ENCODE measurements at places on chromosomes 13 and 19. TPM values are rescaled to one million over a fixed set of nuclear protein-coding genes. Genes with fewer than 3 reads are reported as not detected.
A peak's percentile ranks its signal among the peaks of the same experiment; 100 is the strongest.

- no peak for DNase-seq
These were observed 312.1 kb upstream of the PCDH20 start for GRCh38 chr13:61727767-61728166.

DNA sequence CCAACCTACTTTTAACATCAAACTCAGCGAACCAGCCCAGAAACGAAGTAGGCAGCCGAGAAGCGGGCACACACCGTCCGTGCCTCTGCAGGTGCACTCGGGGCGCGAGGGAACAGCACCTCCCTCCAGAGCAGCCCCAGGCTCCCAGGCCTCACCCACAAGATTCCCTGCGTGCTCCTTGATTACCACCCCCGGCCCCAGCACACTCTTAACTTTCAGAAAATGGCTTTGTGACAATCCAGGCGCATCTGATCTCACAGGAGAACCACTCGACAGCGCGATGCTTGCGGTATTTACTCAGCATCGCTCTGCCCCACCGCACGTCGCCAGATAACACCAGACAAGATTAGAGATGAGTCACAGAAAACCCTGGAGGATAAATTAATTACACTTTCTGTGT, 134.9 kb upstream of the SPACA7 start:
- DNase-seq, result no peak

DNA sequence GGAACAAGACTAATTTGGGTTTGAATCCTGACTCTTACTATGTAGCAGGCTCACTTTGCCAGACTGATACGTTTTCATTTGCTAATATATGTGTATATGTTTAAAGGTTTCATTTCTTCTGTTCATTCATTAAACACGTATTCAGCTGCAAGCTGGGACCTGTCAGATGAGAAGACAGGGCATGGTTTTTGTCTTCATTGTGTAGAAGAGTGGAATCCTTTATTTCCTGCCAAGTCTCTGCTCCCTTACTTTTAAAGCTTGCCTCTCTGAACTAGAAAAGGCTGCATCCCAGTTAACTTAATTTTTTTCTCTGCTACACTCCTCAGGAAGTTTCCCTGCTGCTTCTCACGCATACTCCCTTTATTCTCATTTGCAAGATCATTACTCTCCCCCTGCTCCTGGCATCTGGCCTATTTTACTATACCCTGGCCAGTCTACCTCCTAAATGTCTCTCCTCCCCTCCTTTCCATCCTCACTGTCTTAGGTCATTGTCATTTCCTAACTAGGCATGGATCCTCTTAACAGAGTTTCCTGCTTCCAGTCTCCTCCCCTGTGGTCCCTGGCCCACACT, 141.0 kb upstream of the TMTC4 start:
- no peak for DNase-seq

FCHO1 gene
- 0.83 TPM for polyA plus RNA-seq

DNA sequence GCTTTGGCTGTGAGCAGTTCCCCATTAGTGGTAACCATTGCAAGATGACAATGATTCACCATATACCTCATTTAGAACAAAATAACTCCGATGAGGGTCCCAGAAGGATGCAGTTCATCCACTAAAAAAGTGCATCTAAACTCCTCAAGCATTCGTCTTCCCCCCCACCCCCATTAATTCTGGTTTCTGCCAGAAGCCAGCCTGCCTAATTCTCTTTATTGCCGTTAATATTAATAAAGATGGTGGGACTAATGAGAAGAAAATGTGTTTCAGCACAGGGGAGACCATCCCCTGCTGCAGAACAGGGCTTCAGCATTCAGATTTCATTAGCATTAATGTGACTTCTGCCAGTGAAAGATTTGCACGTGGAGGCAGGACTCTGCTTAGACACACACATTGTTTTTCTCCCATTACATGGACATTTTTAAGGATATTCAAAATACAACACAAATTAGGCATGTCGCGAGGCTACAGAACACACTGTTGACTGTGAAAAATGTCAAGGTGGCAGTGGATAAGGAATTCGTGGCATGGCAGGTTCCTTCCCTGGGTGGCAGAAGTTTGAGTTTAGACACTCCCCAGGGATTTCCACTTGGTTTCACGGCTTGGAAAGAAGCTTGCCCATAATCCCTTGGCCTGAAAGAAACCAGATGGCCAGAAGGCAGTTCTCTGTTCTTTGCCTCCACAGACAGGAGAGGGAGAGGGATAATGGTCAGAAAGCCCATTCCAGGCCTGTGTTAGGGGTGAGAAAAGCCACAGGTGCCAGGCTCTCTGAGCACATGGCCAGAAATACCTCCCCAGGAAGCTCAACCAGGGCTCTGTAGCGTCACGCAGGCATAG, 236.5 kb downstream of the FOXO1 start:
- no peak for DNase-seq

GRCh38 chr13:106417467-106418110, 117.9 kb downstream of the EFNB2 start:
- no peak for DNase-seq

CGB3 gene
- polyA plus RNA-seq, result not detected

- no peak for DNase-seq
These were observed 330.4 kb upstream of the NBEA start for GRCh38 chr13:34611671-34612070.

DACH1 gene
- polyA plus RNA-seq, result 8.1 TPM

DNA sequence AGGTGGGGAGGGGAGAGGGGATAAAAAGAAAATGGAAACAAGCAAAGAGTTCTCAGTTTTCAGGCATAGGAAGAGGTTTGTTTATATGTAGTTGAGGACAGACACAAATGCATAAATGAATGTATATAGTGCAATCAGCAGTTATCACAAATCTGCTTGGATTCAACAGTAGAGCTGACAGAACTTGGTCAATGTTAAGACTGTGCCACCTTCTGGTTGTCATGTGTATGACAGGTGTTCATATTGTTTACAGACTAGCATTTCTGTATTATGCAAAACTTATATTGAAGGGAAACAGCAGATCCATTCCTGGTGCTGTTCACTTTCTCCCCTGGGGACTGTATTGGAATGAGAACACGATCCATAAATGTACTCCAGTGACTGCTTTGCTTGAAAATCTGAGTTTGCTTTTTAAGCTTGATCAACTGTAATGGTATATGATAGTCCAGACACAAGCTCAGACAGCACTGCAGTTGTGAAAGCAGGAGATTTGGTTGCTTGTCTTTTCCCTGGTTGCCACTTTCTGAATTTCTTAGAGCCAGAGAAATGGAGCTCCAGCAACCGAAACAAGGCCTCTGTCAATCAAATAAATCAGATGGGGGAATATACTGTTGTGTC, 319.5 kb upstream of the OBI1 start:
- DNase-seq, result peak; percentile 47

DNA sequence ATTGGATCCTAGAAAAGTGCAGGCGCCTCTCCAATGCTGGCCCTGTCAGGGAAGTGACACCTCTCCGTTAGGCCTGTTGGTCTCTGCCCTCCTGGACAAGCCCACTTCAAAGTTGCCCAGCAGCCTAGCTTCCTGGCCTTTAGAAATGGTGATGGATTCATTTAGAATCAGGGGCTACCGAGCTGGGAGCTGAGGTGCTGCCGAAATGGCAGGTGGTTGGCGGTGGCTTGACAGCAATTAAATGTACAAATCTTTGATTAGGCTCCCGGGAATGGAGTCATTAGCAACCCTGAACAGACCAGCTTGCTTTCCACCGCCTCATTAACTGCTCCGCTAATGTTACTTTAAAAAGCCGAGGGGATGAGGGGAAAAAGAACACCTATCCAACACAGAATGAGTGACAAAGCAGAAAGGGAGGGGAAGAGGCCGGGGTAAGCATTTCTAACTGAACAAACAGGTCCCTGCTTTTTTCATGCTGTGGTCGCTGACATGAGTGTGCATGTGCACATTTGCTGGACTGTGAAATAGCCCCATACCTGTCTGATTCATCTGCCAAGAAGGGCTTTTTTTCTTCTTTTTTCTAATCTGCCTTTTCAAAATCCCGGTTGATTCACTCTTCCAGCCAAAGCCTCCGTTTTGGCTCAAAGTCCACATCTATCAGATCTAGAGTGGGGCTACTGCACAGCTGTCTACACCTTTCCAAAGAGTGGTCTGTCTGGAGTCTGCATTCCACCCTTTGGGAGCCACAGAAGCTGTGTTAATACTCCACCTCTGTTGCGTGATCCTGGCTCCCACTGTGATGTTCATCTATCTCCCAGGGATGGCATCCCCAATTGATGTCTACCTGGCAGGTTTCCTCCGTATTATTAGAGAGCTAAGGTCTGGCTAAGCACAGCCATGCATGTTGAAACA, 431.9 kb downstream of the COG6 start:
- no peak for DNase-seq

- no peak for DNase-seq
These were observed 10.2 kb downstream of the DOT1L start for GRCh38 chr19:2173767-2174577.

GRCh38 chr13:73451221-73452029, 392.6 kb downstream of the KLF5 start:
- no peak for DNase-seq

SLC7A1 gene
- polyA plus RNA-seq, result 8.7 TPM

CACNA1A gene
- 1.6 TPM for polyA plus RNA-seq

GRCh38 chr13:40077396-40078027, 422.1 kb downstream of the COG6 start:
- no peak for DNase-seq

DNA sequence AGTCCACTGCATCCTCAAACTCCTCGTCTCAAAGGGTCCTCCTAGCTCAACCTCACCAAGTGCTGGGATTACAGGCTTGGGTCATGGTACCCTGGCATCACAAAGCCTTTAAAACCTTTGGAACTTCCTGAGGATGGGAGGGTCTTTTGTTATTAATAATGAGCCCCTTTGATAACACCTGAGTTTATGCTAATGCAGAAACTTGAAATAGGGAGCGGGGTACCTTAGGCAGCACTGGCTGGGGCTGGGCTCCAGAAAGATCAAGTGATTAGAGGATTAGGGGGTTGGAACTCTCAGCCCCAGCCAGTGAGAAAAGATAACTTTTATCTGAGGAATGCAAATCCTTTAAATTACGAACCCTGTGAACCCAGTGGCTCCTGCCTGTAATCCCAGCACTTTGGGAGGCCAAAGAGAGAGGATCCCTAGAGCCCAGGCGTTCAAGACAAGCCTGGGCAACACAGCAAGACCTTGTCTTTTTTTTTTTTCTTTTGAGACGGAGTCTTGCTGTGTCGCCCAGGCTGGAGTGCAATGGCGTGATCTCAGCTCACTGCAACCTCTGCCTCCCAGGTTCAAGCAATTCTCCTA, 9.3 kb upstream of the PSPC1 start:
- DNase-seq, result no peak

DNA sequence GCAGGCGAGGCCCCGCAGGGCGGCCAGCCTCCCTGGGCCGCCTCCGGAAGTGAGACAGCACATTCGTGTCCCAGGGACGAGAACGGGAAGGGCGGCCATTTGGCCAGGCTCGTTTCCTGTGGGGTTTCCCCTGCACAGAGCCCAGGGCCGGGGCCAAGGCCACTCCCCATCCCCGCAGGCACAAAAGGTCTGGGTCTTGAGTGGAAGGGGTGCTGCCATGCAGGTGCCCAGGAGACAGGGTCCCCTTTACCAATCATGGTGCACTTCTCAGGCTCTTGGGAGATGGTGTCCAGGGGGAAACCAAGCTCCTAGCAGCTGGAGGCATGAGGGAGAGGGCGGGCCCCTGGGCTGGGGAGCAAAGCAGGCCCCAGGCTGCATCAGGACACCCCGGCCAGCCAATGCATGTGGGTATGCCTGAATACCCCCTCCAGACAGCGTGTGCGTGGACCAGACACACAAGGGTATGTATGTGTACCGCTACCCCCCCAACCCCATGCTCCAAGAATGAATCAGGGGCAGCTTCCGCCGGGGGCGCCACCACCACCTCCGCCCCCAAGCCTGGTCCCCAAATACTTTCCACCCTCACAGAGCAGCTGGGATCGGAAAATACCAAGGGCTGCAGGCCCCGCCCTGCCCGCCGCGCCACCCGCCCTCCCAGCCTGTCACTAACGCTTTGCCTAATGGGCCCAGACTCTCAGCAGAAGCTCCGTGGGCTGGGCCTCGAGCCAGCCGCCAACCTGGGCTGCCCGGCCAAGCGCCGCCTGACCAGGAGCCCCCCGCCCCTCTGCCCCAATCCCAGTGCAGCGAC, 37.6 kb upstream of the NANOS3 start:
- DNase-seq, result no peak

CBY2 gene
- polyA plus RNA-seq, result not detected

NXNL1 gene
- polyA plus RNA-seq, result not detected

DNA sequence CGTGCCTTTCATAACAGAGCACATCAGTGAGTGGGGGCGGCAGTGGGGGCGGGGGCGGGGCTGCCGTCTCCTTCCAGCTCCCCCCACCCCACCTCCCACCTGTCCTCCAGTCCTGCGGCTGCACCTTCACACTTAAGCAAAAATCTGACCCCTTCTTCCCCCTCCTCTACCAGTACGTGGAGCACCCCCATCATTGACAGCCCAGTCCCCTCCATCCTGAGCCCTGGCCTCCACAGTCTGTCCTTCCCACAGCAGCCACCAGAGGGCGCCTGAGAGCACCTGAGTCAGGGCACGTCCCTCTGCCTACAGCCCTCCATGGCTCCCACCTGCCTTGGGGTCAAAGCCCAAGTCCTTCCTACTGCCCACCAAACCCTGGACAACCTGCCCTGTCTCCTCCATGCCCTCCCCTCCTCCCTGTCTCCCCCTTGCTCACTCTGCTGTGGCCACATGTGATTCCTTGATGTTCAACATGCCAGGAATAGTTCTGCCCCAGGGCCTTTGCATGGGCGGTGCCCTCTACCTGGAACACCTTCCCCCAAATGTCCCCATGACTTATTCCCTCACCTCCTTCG, 4.0 kb downstream of the EBI3 start:
- DNase-seq, result no peak

DNA sequence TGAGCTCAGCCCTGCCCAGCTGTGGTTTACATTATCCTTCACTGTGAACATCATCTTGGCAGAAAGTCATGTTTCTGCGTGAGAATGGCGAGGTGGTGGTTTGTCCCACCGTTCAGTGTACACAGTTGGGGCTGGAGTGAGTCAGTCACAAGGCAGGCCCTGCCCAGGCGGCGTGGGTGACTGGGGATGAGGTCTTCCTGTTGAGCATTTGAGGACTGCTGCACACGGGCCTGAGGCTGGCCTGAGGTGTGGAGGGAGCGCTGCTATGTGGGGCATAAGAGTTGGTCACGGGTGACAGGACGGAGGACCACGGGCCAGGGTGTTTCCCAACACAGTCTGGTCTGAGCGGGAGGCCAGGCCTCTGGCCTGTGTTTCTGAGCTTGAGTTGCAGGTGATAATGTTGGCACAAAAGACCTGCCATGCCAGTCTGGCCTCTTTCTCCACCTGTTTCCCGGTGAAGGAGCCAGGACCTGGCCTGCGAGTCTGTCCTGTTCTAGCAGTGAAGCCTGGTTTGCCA, 13.4 kb upstream of the C19orf33 start:
- DNase-seq, result no peak

RBM42 gene
- polyA plus RNA-seq, result 44.1 TPM
